Activated CD8-positive, alpha-beta memory T cell treated with anti-CD3 and anti-CD28 coated beads, Interleukin-2, amount 10 ng/mL, durations not matched to agents 7 days and 5 days (primary cell): ENCODE measurements at places on chromosomes 11 and 22. TPM values are rescaled to one million over a fixed set of nuclear protein-coding genes. Genes with fewer than 3 reads are reported as not detected.

DNA sequence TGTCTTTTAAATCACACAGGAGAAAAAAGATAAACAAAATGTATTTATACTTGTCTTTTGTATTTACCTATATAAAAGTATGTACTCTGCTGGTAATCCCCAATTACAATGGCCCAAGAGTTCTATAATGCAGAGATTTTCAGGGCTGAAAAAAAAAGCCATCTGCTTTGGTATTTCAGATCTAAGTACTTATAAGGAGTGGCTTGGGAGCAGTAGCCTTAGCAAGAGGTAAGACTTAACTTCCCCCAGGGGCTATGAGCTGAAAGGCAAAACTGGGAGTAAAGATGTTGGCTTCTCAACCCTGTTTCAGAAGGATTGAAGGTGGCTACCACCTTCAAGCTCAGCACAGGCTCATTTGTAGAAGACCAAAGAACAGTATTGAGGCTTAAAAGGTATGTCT, 35.3 kb upstream of the EP300 start:
- H3K4me3 ChIP-seq, result no peak overlapping the region
- H3K36me3 ChIP-seq, result no peaks in the 10 kb centered on the region
- DNase-seq, result no peak
- peaks cover 3% of the 10 kb centered on the region for H3K4me1 ChIP-seq
- H3K27me3 ChIP-seq, result no peaks in the 10 kb centered on the region
- H3K27ac ChIP-seq, result no peak overlapping the region

GRCh38 chr11:26331911-26332571, at the start of gene ANO3:
Gene ANO3, plus strand, starts transcription at chr11:26332130. Its CDS starts 146 bp downstream, at chr11:26332276.
- H3K27me3 ChIP-seq, result peaks cover 8% of the 10 kb centered on the region
- no peak within 1 kb of the TSS for H3K27ac ChIP-seq
- no peaks in the 10 kb centered on the region for H3K36me3 ChIP-seq
- H3K4me3 ChIP-seq, result no peak within 1 kb of the TSS

GRCh38 chr22:35411102-35411501, 11.2 kb downstream of the MCM5 start:
- peaks cover 63% of the 10 kb centered on the region for H3K36me3 ChIP-seq
- H3K27me3 ChIP-seq, result no peaks in the 10 kb centered on the region
- H3K4me1 ChIP-seq, result peaks cover 34% of the 10 kb centered on the region

DNA sequence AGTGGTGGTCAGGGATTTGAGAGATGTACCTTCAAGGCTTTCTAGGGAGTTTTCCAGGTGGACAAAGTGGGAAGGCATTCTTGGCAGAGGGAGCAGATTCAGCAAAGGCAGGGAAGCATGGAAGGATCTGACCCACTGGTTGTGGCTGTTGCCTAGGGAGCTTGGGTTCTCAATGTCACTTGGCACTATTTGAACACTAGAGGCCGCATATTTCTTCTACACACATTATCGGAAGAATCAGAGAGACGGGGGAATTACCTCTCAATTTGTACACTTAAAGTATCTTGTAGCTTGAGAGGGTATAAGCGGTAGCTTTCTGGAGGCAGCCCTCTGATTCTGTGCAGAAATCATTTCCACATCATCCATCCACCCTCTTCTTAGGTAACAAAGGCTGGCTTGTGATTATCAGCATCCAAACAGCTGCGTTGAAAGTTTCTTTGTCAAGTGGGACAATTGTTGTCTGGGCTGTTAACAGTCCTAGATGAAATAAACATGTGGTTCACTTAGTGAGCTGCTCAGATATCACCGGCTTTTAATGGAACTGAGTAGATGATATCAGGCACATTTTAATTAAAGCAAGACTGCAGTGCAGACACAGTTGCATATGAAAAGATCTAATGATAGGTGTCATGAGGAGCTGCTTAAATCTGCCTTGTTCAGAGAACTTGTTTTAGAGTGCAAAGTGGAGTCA, 2.6 kb downstream of the NELL1 start:
- no peaks in the 10 kb centered on the region for H3K36me3 ChIP-seq
- no peak overlapping the region for H3K27ac ChIP-seq
- H3K4me3 ChIP-seq, result no peak overlapping the region
- DNase-seq, result no peak

DNA sequence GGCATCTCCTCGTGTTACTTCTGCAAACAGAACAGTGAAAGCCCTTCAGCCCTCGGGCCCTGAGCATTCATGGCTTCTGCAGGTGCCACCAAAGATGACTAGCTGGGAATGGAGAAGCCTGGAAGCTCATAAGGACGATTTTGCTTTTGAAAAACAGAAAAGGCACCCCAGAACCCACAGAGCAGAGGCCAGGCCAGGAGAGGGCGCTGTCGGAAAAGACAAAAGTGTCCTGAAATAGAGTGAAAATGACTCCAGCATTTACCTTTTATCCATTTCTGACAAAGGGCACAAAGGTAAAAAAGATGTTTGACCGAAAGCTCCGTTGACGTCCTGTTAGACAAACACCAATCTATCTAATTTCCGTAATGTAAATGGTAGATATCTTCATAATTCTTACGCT, 37.6 kb downstream of the ZNF195 start:
- H3K4me3 ChIP-seq, result no peak overlapping the region
- H3K36me3 ChIP-seq, result no peaks in the 10 kb centered on the region
- H3K27ac ChIP-seq, result no peak overlapping the region
- peak; percentile 66 for DNase-seq
- no peaks in the 10 kb centered on the region for H3K4me1 ChIP-seq
- H3K27me3 ChIP-seq, result peaks cover 44% of the 10 kb centered on the region

DNA sequence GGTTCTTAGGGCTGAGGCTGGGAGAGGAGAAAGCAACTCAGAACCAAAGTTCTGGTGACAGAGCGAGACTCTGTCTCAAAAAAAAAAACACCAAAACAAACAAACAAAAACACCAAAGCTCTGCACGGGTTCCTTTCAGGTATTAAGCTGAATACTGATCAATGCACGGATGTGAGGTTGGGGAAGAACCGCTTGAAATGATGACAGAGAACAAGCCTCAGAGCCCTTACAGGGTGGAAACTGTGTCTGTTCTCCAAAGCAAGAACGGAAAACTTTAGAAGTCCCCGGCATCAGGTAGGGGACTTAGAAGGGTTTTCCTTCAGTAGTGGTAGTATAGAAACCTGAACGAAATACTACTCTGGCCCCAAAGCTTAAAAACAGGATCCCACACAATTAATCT, 260.0 kb downstream of the TBC1D22A start:
- no peak overlapping the region for H3K4me3 ChIP-seq
- H3K27me3 ChIP-seq, result no peaks in the 10 kb centered on the region
- DNase-seq, result no peak
- peaks cover 14% of the 10 kb centered on the region for H3K36me3 ChIP-seq
- no peak overlapping the region for H3K27ac ChIP-seq

DNA sequence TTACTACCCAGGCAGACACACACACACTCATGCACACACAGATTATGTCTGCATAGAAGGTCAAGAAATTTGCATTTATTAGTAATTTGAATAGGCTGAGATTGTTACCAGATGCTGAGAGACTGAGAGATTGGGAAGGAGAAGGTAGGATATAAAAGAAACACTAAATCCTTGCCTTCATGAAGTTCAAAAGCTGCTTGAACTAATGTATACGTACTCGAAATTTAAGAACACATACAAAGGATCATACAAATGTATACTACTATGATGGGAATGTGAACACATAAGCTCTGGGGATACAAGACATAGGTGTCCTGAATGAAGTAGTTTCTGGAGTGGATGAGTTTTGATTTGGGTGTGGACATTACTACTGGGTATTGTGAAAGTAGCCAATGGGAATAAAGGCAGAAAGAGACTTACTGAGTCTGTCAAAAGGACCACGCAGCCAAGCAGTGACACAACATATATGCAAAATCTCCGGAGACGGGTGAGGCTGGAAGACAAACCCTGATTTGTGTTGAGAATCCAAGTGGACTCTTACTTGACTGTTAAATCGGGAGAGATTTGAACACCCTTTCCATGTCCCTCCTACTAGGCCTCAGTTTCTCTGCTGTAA, 7.3 kb upstream of the PKNOX2 start:
- H3K36me3 ChIP-seq, result no peaks in the 10 kb centered on the region
- H3K4me3 ChIP-seq, result no peak overlapping the region
- no peak overlapping the region for H3K27ac ChIP-seq
- H3K4me1 ChIP-seq, result no peaks in the 10 kb centered on the region

- no peaks in the 10 kb centered on the region for H3K27me3 ChIP-seq
- no peaks in the 10 kb centered on the region for H3K4me1 ChIP-seq
Measured at GRCh38 chr22:39132281-39132680, 20.2 kb downstream of the CBX7 start.

GRCh38 chr11:2134022-2135010, 4.9 kb downstream of the IGF2 start:
- H3K27ac ChIP-seq, result no peak overlapping the region
- peaks cover 56% of the 10 kb centered on the region for H3K27me3 ChIP-seq
- no peaks in the 10 kb centered on the region for H3K36me3 ChIP-seq
- no peak overlapping the region for H3K4me3 ChIP-seq

DNA sequence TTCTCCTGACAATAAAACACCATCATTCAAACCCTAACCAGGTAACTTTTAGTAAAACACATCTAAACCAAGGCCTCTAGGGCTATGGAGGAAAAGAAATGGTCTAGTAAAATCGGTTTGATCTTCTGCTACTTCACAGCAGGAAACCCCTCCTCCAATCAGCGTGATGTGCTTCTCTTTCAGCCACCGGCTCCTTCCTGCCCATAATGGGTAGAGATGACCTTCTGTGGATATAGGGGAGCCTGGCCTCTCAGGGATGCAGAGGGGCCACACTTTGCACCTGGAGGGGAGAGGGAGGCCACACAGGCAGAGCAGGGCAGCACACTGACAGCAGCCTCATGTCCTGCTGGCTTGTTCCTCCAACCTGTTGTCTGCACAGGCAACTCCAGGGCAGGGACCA, 6.9 kb downstream of the EHD1 start:
- H3K4me1 ChIP-seq, result peaks cover 88% of the 10 kb centered on the region
- H3K4me3 ChIP-seq, result peak overlapping the region; percentile 64
- H3K27me3 ChIP-seq, result no peaks in the 10 kb centered on the region
- peaks cover 54% of the 10 kb centered on the region for H3K36me3 ChIP-seq
- no peak for DNase-seq

- no peak overlapping the region for H3K27ac ChIP-seq
- H3K4me3 ChIP-seq, result no peak overlapping the region
- peaks cover 8% of the 10 kb centered on the region for H3K27me3 ChIP-seq
- H3K36me3 ChIP-seq, result no peaks in the 10 kb centered on the region
- no peak for DNase-seq
- peaks cover 22% of the 10 kb centered on the region for H3K4me1 ChIP-seq
Measured at GRCh38 chr11:117805045-117805444, 8.0 kb upstream of the DSCAML1 start.

- peak overlapping the region; percentile 91 for H3K4me3 ChIP-seq
- peaks cover 11% of the 10 kb centered on the region for H3K36me3 ChIP-seq
- H3K27me3 ChIP-seq, result no peaks in the 10 kb centered on the region
- DNase-seq, result no peak
- H3K27ac ChIP-seq, result peak overlapping the region; percentile 98
Measured at GRCh38 chr22:17638182-17638431, 450 bp upstream of the BCL2L13 start.

- H3K27me3 ChIP-seq, result no peaks in the 10 kb centered on the region
- peaks cover 16% of the 10 kb centered on the region for H3K36me3 ChIP-seq
- H3K4me1 ChIP-seq, result peaks cover 11% of the 10 kb centered on the region
- H3K4me3 ChIP-seq, result no peak overlapping the region
- DNase-seq, result no peak
- H3K27ac ChIP-seq, result peak overlapping the region; percentile 13
Measured at GRCh38 chr11:64260147-64260708, 8.9 kb downstream of the PLCB3 start.

GRCh38 chr22:36549033-36549432, 20.1 kb upstream of the EIF3D start:
- peaks cover 34% of the 10 kb centered on the region for H3K4me1 ChIP-seq
- H3K27ac ChIP-seq, result no peak overlapping the region
- DNase-seq, result no peak
- H3K27me3 ChIP-seq, result peaks cover 28% of the 10 kb centered on the region
- no peaks in the 10 kb centered on the region for H3K36me3 ChIP-seq

The APOBEC3C gene
- total RNA-seq, result 176 TPM

The PGA3 gene
- total RNA-seq, result not detected

The SYVN1 gene
- total RNA-seq, result 34.4 TPM

The OR6A2 gene
- total RNA-seq, result not detected

The VSIG10L2 gene
- total RNA-seq, result not detected

The BLID gene
- not detected for total RNA-seq

The RELT gene
- total RNA-seq, result 39.6 TPM
